ENCODE measurements at places on chromosomes 1 and 21.

- DNase-seq, result no peak
Measured at GRCh38 chr1:113391649-113392271, 1.4 kb downstream of the MAGI3 start.

DNA sequence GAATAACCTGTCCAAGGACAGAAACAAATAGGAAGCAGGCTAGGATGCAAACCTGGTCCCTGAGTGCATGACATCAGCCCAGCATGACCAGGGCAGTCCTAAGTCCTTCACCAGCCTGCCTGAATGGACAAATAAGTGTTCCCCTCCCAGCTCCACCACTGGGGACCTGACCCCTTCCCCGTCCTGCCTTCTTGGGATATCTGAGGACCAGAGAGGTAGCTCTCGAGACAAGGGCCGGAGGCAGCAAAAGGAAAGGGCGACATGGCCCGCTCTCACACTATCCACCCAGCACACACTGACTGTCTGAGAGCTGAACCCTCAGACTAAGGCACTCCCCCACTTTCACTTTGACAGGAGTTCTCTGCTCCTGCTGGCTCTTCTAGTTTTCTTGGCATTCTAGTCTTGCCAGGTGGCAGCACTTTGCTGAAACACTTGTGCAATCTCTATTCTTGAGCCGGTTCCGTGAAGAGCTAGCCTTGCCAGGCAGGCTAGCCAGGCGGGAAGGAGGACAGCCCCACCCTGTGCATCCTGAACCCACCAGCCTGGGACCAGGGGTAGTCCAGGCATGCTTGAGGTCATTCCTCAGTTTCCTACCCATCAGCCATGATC lies 251.1 kb upstream of the RAB4A start:
- no peak for DNase-seq

DNA sequence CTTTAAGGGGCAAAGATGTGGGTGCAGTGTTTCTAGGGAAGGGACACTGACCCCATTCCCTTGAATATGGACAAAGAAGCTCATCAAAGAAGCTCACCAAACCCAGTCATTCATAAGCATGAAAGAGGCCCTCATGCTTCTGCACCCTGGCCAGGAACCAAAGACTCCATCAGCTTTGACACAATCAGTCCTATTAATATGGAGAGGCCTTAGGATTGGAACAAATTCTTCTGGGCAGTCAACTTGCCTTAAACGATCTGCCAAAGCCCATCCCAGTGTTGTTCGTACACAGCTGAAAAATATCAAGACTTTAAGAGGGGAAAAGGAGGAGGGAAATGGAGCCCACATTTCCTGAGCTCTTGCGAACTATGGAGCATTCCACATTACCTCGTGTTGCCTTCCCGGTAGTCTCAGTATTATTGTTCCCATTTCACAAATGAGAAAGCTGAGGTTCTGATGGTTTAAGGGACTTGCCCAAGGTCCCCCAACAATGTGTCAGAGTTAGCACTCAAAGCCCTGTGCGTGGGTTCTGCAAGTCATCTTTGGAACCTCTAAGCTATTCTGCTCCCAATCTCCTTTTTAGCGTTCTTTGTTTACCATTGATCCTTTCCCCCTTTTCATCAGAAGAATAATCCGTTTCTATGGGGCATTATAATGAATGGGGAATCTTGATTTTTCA lies 161.9 kb downstream of the ZBTB18 start:
- DNase-seq, result no peak

GRCh38 chr1:230120921-230121381 lies 53.9 kb downstream of the GALNT2 start:
- DNase-seq, result no peak

- DNase-seq, result no peak
Measured at GRCh38 chr21:41199588-41199987, 31.6 kb downstream of the BACE2 start.

DNA sequence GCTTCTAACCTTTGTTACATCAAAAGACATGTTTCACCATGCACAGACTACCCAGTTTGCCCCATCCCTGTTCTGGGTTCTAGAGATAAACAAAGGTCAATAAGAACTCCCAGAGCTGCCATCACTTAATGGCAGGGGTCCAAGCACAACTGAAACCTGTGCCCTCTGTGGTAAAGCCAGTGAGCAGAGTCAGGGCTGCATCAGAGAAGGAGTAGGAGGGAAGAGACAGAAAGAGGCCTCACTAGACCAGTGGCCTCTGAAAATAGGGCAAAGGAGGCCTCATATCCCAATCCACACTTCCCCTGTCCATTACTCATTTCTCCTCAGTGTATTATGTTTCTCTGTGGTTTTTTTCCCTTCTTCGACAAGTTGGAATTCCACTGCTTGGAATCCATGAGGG lies 10.2 kb downstream of the ATP1A2 start:
- no peak for DNase-seq
